ENCODE measurements at places on chromosomes 7 and 10. TPM values are rescaled to one million over a fixed set of nuclear protein-coding genes. Genes with fewer than 3 reads are reported as not detected.

DNA sequence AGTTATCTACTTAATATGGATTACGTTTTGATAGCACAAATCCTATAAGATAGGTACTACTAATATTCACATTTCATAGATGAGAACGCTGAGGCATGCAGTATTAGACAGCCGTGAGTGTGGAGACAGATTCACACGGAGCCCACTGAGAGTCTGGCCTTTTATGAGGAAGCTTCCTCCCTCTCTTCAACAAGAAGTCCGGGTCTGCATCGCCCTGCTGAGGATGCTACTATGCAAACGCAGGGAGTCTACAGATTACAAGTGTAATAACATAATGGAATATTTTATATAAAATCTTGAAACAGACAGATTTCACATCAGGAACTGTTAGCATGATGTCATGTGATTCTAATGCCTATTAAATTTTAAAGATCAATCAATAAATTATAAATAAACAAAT is 255.9 kb upstream of the GLI3 start:
- no peak for DNase-seq

DNA sequence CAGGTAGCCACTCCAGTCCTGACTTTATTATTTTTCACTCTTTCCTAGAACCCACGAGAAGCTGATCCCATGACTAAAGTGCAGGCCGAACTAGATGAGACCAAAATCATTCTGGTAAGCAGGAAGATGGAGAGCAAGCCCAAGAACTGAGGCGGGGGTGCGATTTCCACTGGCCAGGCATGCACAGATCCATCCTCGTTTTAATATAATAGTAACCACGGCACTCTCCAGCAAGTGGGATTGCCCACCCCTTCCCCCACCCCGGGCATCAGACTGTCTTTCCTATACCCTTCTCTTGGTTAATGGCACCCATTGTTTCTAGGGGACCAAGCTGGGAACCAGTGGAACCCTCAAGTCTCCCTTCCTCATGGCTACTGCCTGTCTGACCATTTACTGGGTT is 7.3 kb downstream of the YKT6 start:
- no peak for DNase-seq

GRCh38 chr10:86113044-86113443 is 253.6 kb downstream of the GRID1 start:
- no peak for DNase-seq

GRCh38 chr7:131747658-131748232 is 191.3 kb upstream of the PODXL start:
- no peak for DNase-seq

- no peak for DNase-seq
These were observed 141.7 kb upstream of the SEMA3D start for GRCh38 chr7:85328456-85328998.

DNA sequence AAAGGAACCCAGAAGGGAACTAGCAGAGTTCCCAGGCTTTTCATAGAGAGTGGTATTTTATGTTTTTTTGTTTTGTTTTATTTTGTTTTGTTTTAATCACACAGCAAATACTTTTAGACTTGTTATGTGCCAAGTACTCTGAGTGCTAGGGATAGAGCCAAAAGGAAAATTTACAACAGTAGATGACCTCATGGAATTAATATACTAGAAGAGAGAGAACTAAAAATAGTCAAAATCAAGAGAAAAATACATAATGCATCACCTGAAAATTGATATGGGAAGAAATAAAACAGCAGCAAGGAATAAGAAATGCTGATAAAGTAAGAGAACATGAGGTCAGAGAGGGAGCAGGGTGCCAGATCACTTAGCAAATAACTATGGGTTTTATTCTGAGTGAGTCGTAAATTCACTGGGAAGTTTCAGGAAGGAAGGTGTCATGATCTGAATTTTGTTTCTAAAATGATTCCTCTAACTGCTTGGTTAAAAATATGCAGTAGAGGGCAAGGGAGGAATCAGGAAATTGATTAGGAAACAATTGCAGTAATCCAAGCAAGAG is 351.0 kb downstream of the ANKRD7 start:
- DNase-seq = no peak

DNA sequence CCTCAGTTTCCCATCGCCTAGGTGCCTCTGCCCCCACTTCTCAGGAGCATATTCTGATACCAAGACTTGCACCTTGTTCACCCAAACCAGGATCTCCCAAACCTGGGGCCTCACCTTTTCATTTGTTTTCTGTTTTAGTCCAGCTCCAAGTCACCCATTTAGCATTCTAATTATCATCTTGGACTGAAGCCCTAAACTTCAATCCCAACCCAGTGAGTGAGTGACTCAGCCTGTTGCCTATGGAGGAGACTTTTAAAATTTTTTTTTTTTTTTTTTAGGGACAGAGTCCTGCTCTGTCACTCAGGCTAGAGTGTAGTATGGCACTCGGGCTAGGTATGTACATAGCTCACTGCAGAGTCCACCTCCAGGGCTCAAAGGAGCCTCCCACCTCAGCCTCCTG is 378.9 kb upstream of the AUTS2 start:
- no peak for DNase-seq

- DNase-seq = no peak
These were observed 46.1 kb upstream of the PPP2R2D start for GRCh38 chr10:131854579-131855335.

GRCh38 chr10:118870467-118871243 is 115.9 kb upstream of the CACUL1 start:
- DNase-seq = peak; percentile 78

DNA sequence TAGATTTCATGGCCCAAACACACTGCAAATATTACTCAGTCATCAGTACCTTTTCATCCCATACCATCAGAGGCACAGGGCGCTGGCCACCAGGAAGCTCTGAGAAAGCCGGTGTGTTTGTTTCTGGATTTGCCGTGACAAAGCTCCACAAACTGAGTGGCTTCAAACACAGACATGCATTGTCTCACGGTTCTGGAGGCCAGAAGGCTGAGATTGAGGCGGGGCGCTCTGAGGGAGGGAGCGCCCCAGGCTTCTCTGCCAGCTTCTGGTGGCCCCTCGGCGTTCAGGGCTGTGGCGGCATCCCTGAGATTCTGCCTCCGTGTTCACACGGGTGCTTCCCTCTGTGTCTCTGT is 3.7 kb upstream of the TTYH3 start:
- peak; percentile 16 for DNase-seq

DNA sequence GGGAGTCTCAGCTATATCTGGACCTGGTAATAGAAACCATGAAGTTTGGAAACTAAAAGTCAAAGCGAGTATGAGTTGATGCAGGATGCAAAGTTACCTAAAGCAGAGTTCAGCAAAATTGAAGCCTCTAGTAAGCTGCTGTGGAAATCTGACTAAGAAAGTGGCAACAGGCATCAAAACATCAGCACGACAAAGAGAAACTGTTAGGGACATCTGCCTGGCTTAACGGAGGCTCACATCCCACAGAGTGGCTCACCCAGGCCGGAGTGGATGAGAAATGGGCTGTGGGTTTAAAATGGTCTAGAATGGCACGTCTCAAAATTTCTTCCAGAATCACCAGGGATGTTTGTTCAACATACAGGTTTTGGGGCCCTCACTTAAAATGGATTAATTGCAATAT is 164.1 kb upstream of the NPY start:
- no peak for DNase-seq

GRCh38 chr10:52483587-52483986 is 169.5 kb downstream of the DKK1 start:
- DNase-seq = no peak

DNA sequence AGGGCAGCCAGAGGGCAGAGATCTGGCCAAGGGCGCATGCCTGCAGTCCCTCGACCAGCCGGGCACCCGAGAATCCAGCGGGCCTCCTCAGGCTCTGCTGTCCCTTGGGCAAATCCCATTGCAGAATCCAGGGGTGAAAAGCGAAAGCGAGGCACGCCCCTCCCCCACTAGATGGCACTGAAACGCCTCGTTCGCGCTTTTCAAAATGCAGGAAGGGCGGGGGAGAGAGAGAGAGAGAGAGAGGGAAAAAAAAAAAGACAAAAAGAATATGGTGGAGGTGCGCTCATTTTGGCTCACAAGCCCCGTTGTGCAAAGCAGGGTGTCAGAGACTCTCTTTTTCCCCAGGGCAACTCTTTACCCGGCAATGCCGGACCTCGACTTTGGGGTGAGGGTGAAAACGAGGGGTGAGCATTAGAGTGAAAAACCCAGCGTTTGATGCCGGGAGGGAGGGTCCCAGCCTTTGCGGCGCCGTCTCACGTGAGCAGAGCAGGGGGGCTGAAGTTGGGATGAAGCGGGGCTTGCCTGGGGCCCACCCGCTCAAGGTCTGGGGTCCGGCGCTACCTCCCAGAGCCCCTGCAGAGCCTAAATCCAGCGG is 2.5 kb upstream of the TMEM178B start:
- DNase-seq = no peak

GRCh38 chr10:53006663-53007526 is 234.3 kb upstream of the MBL2 start:
- DNase-seq = no peak

DNA sequence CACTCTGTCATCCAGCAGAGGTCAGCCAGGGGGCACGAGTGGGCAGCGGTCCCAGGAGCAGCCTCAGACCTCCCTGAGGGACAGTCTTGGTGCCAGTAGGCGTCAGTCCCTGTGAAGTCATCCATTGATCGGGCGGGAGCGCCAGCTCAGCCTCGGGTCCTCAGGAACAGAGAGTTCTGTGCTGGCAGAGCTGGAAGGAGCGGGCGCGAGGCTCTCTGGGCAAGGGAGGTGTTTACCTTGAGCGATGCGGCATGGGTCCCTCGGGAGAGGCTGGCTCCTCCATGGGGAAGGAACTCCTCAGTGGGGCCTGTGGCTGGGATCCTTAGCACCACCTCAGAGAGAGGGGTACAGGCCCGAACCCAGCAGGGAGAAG is 101.1 kb upstream of the PPIF start:
- DNase-seq = no peak

- no peak for DNase-seq
These were observed 264.0 kb upstream of the NFE2L3 start for GRCh38 chr7:25887795-25888559.

- peak; percentile 82 for DNase-seq
These were observed 48.0 kb downstream of the SEC23IP start for GRCh38 chr10:119940487-119940886.

- no peak for DNase-seq
These were observed 142.6 kb upstream of the KAT6B start for GRCh38 chr10:74683621-74684364.

DNA sequence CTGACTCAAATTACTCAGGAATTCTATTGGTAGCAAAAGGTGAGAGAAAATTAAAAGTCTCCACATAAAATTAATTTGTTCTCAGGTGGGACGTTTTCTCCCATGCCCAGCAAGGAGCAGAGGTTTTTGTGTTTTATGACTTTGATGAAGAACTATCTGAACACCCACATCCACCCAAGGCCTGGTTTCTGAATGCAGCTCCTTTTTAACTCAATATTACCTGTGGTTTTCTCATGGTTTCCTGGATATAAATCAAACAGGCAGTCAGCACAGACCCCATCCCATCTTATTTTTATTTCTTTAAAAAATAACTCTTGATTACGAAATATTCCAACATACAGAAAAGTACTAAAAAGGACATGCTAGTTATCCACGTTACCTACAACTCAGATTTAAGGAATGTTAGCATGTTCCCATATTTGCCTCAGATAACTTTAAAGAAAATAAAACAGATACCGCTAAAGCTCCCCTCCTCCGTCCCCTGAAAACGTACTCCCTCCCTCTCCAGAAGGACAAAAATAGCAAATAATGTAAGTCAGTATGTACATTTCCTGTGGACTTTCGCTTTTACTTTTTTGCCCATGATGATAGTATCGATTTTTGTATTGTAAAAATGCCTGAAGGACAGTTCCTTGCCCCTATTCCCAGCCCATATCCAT is 43.4 kb downstream of the GLI3 start:
- peak; percentile 14 for DNase-seq

DNA sequence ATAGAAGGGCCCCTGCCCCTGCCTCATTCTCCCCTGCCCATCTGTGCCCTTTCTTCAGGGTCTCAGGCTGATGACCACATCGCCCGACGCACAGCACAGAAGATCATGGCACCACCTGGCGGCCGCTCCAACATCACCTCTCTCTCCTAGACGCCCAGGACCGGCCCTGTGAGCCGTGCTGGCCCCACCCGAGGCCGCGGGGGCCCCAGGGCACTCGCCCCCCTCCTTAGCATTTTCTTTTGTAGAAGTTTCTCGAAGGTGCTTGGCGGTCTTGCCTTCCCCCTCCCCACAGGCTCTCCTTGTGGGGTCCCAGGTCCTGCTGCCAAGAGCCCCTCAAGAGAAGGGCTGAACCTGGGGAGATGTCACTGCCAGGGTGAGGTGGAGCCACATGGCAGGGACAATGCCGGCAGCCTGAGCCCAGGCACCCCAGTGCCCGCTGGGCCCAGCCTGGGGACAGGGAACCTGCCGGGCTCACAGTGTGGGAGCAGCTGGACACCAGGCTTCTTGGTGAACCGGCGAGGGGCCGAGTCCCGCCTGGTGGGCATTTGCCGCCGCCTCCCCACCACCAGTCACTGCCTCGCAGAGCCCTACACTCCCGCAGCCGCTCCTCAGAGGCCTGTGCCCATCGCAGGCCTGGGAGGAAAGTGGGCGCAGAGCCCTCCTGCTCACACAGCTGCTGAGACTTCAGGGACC is 18.2 kb downstream of the DPYSL4 start:
- DNase-seq = peak; percentile 15

DNA sequence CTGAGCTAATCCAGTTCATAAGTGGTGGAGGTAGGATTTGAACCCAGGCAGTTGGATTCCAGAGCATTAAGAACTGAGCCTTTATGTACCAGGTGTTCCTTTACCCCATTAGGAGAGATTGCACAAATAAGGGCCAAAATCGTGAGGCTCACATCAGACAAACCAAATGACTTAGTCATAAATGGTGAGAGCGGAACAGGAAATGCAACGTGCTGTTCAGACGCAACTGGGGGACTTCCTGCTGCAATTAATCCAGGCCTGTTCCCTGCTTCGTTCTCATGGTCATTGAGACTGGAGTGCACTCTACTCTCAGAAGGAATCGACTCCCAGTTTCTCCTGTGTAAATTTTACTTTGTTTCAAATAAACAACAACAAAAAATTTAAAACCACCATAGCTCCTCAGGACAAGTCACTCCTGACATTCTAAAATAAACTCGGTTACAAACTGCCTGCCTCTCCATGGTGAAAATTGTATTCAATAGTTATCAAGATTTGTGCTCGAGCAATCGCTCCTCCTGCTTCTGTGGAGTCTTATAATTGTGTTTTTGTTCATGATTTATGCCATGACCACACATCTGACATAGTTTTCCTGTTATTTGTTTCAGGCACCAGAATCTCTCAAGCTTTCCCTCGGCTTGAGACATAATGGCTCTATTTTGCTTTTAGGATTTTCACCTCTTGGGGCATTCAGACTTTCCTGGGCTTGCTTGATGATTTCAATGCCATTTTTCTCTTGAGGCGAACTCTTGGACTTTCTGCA is 115.3 kb upstream of the BMPER start:
- peak; percentile 34 for DNase-seq

DNA sequence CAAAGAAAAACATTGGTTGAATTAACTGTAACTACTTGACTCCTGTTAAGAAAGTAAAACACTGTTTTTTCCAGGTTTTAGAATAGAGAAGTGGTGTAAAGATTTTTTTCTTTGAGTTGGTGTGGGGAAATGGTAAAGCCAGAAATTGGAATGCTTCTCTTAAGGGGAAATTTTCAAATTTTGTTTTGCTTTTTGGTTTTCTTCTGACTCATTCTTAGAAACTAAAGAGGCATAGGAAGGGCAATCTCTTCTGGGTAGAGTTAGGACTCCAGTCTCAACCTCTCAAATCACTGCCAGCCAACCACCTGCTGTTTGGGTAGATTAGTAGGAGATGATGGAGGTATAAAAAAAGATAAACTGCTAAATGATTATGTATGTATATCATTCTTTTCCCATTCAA is 47.7 kb upstream of the STRIP2 start:
- DNase-seq = no peak

CALY gene
- total RNA-seq = not detected

OR2A42 gene
- total RNA-seq = not detected

TAC1 gene
- total RNA-seq = not detected

MYO1G gene
- total RNA-seq = 0.10 TPM

NEUROD6 gene
- not detected for total RNA-seq

C10orf53 gene
- not detected for total RNA-seq

All from HT1080 (cell line).